ENCODE measurements at places on chromosomes 6 and 20.

DNA sequence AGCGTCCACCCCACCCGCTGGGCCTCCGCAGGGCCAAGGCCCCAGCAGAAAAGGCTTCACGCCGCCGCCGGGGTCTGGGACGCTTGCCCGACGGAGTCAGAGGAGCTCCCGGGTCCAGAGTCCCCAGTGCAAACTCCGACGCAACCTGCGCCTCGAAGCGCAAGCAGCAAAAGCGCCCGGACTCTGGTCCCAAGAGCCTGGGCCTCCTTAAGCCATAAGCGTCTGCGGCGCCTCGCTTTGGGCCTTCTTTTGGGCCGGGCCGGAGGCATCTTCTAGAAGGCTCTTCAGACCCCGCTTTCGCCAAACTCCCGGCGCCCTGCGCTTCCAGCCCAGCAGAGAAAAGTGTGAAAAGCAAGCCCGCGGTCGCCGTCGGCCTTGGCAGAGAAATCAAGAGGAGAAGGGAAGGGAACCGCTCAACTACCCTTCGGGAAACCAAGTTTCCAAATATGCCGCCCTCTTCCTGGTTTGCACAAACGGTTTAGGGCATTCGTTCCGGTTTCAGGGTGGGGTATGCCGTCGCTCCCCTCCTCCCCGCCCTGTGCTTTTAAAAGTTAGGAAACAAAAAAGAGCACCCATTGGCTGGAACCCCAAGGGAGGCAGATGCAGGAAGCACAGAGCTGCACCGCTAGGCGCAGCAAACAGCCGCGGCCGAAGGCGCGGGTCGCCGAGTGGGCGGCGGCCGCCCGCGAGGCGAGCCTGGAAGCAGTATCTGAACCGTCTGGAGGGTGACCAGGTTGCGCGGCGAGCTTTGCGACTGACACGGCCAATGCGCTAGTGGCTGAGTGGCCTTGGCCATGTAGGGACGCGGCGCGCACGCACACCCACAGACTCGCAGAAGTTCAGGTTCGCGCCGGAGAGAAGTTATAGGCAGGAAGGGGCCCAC, 1.2 kb downstream of the TBX18 start:
- no peak for DNase-seq

GRCh38 chr6:4466261-4466660, 309.9 kb upstream of the CDYL start:
- DNase-seq, result no peak

DNA sequence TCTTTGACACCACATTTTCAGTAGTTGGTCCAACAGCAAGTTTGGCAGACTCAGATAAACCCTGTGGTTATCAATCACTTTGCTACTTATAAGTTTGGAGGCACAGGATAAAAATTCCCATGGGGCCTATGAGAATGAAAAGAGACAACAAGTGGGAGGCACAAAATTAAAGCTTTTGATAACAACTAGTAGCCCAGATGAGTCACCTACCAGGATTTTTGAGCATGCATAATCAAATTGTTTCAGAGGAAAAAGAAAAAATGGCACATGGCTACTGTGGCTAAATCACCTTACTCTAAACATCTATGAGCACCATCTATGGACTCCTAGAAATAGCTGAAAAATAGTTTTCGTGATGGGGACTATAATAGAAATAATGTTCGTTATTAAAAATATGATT, 40.8 kb upstream of the BMP5 start:
- no peak for DNase-seq

GRCh38 chr6:119610265-119610664, 260.7 kb upstream of the MAN1A1 start:
- DNase-seq, result no peak

GRCh38 chr6:117451671-117452070, 25.9 kb upstream of the ROS1 start:
- DNase-seq, result no peak

GRCh38 chr20:5131502-5131901, 4.7 kb downstream of the CDS2 start:
- DNase-seq, result no peak

GRCh38 chr6:149844480-149844879, 19.7 kb downstream of the LRP11 start:
- DNase-seq, result no peak

- no peak for DNase-seq
Observed at GRCh38 chr6:1412901-1413300, 23.5 kb downstream of the FOXF2 start.

DNA sequence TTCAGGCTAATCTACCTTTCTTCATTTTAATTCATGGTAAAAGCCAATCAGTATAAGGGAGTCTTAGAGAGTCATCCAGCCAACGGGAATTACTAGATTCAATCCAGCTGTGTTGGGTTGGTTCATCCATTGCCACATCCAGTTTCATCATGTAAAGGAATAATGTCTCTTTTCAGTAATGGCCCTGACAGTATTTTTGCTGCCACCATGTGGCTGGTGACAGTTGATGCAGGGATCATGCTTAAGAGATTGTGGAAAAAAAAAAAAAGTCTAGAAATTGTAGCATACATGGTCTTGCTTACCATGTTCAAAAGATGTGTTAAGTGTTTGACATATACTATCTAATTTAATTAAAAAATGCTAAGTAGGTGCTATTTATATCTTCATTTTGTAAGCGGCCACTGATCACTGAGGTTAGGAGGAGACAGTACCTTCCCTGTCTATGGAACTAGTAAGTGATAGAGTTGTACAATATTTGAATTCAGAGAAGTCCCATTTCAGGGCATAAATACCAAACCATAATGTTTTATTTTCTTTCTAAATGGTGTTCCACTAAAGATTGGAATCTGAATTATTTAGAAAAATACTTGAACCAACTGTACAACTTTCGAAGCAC, 135.9 kb downstream of the KHDRBS2 start:
- no peak for DNase-seq

- DNase-seq, result no peak
Observed at GRCh38 chr6:150598401-150598800, 1.3 kb upstream of the PLEKHG1 start.
